Ovary (tissue), 10 donors: ENCODE measurements at places on chromosomes 5 and 9. TPM values are rescaled to one million over a fixed set of nuclear protein-coding genes. Genes with fewer than 3 reads are reported as not detected.

- DNase-seq = no peak
These were observed 163.4 kb upstream of the DMAC1 start for GRCh38 chr9:7963026-7963425.

IL33 gene
- total RNA-seq = 13.3 TPM

- no peak for DNase-seq
These were observed 136.1 kb downstream of the RGS3 start for GRCh38 chr9:113599646-113600022.

SOHLH1 gene
- 0.17 TPM for total RNA-seq

TRIM7 gene
- total RNA-seq = 0.74 TPM

DNA sequence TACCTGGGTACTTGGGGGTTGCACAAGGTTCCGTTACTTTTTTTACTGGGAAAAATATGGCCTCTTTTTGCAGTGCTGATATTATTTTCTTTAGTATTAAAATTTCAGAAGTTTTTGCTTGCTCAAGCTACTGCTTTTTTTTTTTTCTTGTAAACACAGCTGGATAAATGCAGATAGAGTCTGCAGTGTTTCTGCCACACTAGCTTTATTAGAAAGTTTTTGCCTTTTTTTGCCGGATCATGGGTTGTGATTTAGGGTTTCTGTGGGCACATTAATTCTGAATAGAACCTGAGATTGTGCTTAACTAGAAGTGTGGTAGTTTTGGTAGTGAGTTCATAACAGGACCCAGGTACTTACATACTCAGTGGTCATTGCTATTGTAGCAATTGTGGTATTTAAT lies 19.9 kb downstream of the KIAA1958 start:
- no peak for DNase-seq

CCNJL gene
- total RNA-seq = 6.8 TPM

DNA sequence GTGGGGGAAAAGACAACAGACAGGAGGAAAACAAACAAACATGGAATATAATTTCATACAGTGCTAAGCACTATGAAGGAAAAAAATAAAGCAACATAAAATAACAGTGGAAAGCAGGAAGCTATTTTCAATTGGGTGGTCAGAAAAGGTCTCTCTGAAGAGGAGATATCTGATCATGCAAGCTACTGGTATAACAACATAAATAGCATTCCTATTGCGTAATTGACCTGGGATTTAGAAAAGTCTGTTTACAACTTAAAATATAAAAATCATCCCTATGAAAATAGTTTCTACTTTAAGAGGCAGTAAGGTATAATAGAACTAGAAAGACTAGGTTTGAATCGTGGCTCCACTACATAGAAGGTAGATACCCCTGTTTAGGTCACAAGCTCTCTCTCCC lies 61.4 kb downstream of the FBXW11 start:
- DNase-seq = no peak

RNF183 gene
- total RNA-seq = not detected

GRCh38 chr9:94802793-94803192 lies 76.3 kb downstream of the AOPEP start:
- DNase-seq = no peak

GRCh38 chr5:1212881-1213280 lies 11.5 kb downstream of the SLC6A19 start:
- DNase-seq = no peak

DNA sequence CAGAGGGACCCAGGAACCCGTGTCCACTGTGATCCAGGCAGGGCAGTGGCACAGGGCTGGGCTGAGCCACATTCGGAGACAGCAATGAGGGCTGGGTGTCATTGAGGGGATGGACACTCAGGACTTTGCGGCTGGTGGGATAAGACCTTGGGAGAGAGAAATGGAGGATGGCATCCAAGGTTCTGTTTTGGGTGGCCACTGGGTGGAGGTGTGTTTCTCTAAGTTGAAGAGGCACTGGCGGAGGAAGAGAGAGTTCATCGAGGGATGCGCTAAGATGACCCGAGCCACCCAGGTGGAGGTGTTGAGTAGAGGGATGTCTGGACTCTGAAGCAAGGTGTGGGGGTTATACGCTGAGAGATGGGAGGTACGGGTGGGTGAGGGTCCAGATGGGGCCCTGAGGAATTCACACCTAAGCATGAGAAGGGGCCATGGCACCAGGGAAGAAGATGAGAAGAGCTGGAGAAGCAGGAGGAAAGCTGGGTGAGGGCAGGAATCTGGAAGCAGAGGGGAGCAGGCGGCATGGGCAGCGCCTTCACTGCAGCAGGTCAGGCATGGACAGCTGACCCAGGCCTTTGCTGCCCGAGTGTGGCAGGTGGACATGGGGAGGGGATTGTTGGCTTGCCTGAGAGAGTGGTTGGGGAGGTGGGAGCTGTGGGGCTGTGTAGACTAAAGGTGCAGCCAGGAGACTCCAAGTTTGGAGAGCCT lies 2.5 kb upstream of the SLC25A48 start:
- DNase-seq = no peak

DNA sequence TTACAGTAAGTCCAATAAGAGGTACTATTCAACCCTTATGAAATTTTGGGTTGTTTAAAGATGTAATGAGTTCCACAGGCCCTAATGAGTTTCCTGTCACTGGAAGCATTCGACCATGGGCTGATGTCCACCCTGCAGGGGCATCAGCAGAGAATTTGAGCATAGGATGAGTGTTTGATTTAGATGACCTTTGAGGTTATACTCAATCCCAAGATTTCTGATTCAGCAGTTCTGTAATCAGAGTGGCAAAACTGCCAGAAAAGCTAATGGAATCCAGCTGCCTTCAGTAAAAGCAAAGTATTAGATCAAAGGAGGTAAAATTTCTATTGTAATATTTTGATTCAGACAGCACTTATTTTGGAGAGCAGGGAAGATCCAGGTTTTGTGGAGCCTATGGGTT lies 68.3 kb downstream of the COX7C start:
- no peak for DNase-seq

GRCh38 chr5:113614191-113614590 lies 100.7 kb downstream of the YTHDC2 start:
- DNase-seq = no peak

- no peak for DNase-seq
These were observed 79.2 kb downstream of the MEGF10 start for GRCh38 chr5:127369796-127370195.

DNA sequence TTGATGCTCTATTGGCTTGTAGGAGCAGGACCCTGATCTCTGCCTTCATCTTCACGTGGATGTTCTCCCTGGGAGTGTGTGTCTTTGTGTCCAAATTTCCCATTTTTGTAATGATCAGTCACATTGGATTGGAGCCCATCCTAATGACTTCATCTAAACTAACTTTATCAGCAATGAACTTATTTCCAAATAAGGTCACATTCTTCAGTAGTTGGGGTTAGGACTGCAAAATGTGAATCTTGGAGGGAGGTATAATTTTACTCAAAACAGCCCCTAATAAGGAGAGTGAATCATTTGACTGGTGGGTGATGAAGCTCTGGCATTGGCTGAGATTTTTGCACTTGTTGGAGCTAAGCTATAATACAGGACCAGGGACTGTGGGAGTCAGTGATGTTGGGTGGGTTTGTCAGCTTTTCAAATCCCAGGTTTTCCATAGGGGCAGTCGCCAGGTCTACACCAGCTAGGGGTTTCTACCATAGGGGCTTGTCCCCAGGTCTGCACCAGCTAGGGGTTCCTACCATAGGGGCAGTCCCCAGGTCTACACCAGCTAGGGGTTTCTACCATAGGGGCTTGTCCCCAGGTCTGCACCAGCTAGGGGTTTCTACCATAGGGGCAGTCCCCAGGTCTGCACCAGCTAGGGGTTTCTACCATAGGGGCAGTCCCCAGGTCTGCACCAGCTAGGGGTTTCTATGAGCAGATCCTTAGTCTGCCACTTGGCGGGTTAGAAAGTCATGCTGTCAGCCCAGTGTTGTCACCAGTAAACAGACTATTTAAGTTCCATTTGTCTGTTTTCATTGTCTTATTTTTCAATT lies 382.6 kb upstream of the DAP start:
- DNase-seq = no peak

DNA sequence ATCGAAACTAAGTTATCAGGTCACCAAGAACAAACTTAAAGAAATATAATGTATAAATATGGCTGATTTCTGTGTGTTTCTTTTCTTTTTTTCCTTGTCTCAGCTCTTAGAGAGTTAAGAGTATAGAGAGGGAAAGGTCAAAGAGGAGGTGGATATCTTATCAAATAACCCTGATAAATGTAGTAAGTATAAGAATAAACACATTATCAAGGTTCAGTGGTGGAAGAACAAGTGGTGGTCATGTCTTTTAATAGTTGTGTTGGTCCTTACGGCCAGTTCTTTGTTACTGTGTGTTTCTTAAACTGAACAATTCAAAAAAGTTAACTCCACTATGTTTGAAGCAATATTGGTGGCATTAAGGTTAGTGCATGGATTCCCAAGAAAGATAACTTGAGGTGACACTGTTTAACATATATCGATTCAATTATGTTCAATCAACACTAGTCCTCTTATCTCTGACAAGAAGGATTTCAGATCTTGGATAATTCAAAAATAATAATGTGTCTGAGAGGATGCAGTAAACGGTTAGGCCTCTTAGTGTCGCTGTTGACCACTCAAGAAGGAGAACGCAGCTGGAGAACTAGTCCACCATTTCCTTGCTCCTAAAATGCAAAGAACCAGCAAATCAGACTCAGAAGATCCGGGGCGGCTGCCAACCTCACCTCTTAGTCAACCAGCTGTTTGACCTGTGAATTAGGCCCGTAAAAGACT lies at the start of gene PCDHGA3:
TSS of gene PCDHGA3 (plus strand) at position 588 of the 711 bp plus-strand sequence. CDS start 205 bp downstream, outside the sequence.
- no peak for DNase-seq

- DNase-seq = no peak
These were observed 2.9 kb downstream of the CDKN2A start for GRCh38 chr9:21991072-21991959.

DNA sequence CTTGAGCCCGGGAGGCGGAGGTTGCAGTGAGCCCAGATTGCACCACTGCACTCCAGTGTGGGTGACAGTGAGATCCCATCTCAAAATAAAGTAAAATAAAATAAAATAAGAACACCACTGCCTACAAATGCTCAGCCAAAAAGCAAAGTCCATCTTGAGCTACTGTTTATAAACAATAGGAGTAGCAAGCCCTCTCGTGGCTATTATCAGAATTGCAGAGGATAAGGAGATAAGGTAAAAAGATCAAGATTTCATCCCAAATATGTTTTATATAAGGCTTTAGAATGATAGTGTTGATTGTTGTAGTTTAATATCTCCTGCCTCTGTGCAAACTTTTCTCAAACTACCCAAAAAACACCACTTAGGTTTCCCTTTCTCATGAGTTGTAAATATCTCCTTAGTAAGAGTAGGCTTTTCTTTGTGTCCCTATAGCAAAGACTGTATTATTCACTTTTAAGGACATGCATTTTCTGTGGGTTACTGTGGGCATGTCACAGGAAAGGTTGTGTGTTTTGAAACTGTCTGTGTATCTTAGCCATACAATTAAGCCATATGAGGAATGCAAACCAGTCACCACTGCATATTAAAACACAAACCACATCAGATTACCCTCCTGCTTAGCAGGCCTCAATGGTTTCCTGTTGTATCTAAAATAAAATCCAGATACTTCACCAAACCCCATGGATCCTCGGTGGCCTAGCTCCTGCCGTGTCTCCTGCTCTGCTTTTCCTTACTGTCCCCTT lies 31.8 kb upstream of the CKS2 start:
- no peak for DNase-seq

DNA sequence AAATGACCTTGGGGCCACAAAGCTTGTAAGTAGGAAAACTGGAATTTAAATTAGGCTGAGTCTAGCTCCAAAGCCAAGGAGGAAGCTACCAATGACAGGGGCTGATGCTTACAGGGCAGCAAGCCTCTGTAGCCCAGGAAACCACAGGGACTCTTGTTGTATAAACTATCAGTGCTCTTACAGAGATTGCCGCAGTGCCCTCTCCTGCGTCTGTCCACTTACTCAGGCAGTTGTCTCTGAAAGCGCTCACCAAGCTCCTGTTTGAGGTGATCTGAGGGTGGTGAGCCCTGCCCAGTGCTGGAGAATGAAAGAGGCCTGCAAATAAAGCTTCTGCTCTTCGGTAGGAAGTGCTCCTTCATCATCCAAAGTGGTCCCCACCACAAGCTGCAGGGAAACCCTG lies 498.8 kb downstream of the ARHGEF28 start:
- DNase-seq = no peak

DNA sequence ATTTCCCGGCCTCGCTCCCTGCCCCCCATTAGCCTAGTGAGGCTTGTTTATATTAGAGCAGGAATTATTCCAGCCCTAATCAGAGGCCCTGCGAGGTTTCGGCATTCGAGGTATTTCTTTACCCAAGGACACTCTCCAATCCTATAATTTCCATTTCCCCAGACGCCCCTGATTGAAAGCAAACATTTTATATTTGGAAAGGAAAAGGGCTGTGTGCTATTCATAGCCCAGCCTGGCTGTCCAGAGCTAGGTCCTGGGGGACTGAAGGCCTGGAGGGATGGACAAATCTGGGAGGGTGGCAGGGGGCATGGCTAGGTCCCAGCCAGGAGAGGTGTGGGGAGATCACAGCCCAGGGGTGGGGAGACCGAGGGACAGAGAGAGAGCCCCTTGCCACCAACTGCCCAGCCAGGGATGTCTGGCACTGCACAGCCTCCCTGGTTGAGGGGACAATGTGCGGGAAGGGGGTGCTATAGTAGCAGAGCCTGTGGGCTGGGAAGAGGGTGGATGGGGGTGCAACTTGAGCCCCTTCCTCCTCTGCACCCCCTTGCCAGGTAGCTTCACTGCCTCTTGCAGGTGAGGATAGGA lies 125.1 kb downstream of the BARX1 start:
- no peak for DNase-seq

DNA sequence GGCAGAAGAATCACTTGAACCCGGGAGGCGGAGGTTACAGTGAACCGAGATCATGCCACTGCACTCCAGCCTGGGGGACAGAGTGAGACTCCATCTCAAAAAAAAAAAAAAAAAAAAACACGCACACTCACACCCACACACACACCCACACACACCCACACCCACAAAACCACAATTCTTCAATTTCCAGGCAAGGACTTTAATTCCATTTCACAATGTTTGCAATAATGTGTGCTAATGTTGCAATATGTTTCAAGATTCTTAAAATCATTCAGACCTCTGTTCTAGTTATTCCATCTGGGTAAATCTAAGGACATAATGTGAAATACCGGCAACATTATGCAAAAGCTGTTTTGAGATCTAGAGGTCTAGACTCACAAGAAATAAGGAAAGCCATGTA lies 28.3 kb downstream of the CCDC69 start:
- DNase-seq = no peak

PFN3 gene
- not detected for total RNA-seq

PPIC gene
- total RNA-seq = 22.9 TPM

GRCh38 chr9:3457175-3457574 lies 68.6 kb downstream of the RFX3 start:
- DNase-seq = no peak

TICAM2 gene
- 4.0 TPM for total RNA-seq

- DNase-seq = no peak
These were observed 31.4 kb downstream of the CTNNA1 start for GRCh38 chr5:138784590-138784989.

DNA sequence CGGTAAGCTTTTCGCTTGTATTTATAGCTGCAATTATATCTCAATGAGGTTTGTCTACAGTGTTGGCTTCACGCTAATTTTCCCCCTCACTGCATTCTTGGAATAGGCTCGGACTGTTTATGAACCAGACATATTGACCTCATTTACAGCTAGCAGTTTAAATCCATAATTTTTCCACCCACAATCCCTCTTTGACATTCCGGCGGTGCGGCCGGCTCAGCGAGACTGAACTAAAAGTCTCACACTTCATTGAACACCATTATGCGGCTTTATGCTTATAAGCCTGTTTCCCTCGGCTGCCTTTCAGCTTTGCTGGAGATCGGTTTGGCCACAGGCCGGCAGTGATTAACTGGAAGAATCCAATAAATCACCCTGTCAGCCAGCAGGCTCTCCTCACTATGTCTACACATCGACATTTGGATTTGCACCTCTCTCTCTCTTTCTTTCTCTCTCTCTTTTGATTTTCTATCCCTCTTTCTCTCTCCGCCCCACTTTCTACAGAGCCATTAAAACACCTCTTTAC lies 315.0 kb upstream of the TLE4 start:
- DNase-seq = no peak

SLC34A3 gene
- 0.46 TPM for total RNA-seq
